Sciatic nerve (tissue), 2 donors: ENCODE measurements at places on chromosomes 1 and 21. TPM values are rescaled to one million over a fixed set of nuclear protein-coding genes. Genes with fewer than 3 reads are reported as not detected.

RPS8 gene
- 1,483 TPM for total RNA-seq

CELA2A gene
- total RNA-seq = 0.94 TPM

S100A7 gene
- total RNA-seq = 0.85 TPM

SNIP1 gene
- total RNA-seq = 17.3 TPM

DIO1 gene
- not detected for total RNA-seq

PNRC2 gene
- total RNA-seq = 84.2 TPM

ST6GALNAC5 gene
- total RNA-seq = 20.0 TPM

RGSL1 gene
- total RNA-seq = not detected

CFAP141 gene
- total RNA-seq = not detected

SLC44A5 gene
- total RNA-seq = 0.31 TPM

FABP3 gene
- 6.5 TPM for total RNA-seq

BCL10 gene
- total RNA-seq = 17.8 TPM

S100A7A gene
- total RNA-seq = not detected

TINAGL1 gene
- 91.9 TPM for total RNA-seq

MSH4 gene
- total RNA-seq = 1.6 TPM

TRABD2B gene
- 5.0 TPM for total RNA-seq

DAP3 gene
- total RNA-seq = 65.6 TPM

CFHR1 gene
- total RNA-seq = 1.3 TPM

FCRLA gene
- 0.49 TPM for total RNA-seq

CLCNKB gene
- 1.4 TPM for total RNA-seq

GBP1 gene
- total RNA-seq = 38.4 TPM

WNT3A gene
- not detected for total RNA-seq

C1orf87 gene
- total RNA-seq = not detected

TTC39A gene
- total RNA-seq = 1.2 TPM

OR6N1 gene
- not detected for total RNA-seq

YBX1 gene
- total RNA-seq = 439 TPM

FYB2 gene
- total RNA-seq = not detected

LRRIQ3 gene
- total RNA-seq = 0.49 TPM

OR2T29 gene
- not detected for total RNA-seq
